Myocyte (in vitro differentiated cells): ENCODE measurements at places on chromosomes 12 and 14. TPM values are rescaled to one million over a fixed set of nuclear protein-coding genes. Genes with fewer than 3 reads are reported as not detected.

SAMD4A gene
- total RNA-seq: 41.3 and 83.2 TPM in 2 replicates

KRT1 gene
- total RNA-seq: not detected in 2 replicates

LACRT gene
- not detected in 2 replicates for total RNA-seq

DNA sequence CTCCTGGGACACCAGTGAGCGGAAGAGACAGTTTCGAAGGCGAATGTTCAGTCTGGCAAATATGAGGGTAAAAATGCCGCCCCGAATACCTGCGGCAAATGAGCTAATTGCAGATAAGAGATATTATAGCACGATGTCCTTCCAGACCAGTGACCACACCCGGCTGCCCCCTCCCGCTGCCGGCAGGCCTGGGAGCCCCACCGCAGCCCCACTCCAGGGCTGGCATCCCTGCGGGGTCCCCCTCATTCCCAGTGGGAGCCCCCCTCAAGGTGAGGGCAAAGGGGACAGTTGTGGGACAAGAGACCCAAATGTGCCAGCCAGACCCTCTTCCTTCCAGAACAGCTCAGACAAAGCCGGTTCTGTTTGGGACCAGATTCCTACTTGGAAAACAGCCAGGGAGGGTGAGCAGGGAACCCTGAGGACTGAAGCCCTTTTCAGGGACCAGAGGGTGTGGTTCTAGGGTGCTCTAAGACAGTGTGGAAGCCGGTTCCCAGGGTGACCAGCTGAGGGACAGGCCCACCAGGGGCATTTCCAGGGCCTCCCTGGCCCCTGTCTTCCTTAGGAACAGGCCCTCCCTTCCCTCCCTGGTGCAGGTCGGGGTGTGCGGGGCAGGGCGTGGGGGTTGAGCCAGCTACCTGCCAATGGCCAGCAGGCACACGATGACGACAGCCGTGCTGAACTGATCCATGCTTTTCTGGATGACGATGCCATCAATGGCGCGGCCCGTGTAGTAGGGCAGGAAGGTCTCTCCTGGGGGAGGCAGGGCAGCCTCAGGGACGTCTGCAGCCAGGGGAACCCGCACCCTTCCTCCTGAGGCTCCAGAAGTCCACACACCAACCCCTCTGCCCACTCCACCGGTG lies 16.2 kb downstream of the ABCB9 start:
- DNase-seq: no peak

GRCh38 chr12:7951671-7952070 lies 15.7 kb upstream of the SLC2A3 start:
- no peak for DNase-seq

DNA sequence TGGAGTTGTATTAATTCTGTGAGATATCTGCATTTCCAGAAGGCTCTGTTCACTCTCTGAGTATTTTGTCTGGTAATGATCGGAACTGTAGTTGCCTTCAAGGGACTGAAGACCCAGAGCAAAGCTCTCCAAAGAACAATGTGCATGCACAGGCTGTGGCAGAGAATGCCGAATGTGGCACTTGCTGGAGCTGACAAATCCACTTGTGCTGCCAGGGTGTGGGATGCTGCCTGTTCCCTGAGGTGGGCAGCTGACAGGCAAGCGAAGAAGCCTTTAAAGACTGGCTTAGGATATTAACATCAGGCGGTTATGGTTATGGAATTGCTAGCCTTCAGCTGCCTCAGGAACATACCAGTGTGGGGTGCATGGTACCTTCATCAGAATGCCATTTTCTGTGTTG lies 419.9 kb upstream of the ATP2B1 start:
- DNase-seq: peak; percentile 62

DNA sequence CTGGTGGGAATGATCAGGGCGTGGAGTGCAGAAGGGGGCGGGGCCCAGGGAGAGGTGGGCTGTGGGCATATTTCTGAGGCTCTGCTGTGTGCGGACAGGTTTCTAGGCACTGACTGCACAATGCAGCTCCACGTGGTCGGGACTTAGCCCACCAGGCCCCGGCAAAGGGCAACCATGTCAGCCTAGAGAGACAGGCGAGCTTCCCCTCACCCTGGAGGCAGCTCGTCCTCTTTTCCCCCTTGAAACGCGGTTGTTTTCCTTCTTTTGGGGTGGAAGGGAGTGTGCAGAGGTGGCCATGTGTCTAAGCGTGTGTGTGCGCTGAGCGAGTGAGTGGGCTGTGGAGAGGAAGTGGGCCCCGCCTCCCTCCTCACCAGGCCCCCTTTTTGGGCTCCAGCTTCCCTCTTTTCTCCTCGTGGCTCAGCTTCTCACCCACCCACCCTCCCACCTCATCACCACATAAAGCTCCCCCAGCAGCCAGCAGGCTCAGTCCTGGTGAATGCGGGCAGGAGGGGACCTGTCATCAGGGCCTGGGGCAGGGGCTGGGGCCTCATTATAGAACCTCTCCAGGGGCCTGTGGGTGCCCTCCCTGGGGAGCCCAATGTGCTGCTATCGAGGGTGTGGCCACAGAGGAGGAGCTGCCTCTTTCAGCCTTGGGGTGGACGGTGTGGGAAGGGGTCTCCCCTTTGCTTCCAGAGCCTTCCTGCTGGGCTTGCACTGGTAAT lies 22.0 kb downstream of the LRTM2 start:
- no peak for DNase-seq

- no peak for DNase-seq
These were observed 20.3 kb upstream of the GPR33 start for GRCh38 chr14:31508135-31508534.

- DNase-seq: no peak
These were observed 135.3 kb downstream of the BTG1 start for GRCh38 chr12:92010368-92010767.

DNA sequence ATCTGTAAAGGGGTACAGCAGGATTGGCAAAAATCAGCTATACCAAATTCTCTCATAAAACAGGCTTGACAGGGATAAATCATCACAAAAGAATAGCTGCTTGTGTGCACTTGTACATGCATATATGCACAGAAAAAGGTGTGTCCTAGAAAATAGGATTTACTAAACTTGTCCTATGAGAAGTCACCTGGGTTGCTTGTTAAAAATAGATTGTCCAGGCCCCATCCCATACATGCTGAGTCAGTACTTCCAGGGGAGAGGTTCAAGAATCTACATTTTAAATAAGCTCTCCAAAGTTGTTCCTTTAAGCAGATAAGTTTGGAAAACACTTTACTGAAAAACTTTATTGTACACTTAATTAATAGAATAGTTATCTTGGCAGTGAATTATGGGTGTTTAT lies 123.1 kb downstream of the ANO6 start:
- no peak for DNase-seq

DNA sequence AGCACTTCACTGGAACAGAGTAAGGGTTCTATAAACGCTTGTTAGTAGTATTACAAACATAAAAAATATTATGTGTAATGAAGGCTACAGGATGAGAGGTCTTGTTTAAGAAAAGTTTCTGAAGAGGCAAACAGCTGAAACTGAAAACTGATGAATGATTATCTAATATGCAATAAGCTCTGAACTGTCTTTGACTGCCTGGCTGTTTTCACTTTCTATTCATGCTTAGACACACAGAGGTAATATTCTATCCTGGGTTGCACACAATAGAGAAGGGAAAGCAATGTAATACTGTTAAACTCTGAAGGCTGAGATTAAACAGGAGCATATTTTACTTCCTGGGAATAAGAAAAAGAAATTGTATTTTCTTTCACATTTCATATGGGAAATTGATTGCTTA lies 251.3 kb downstream of the ALX1 start:
- no peak for DNase-seq

- DNase-seq: no peak
These were observed 47.2 kb downstream of the MAP1LC3B2 start for GRCh38 chr12:116606397-116606796.
